ENCODE measurements at places on chromosomes 7 and 10.

- DNase-seq: no peak
These were observed 18.8 kb downstream of the NUDT1 start for GRCh38 chr7:2260820-2261219.

DNA sequence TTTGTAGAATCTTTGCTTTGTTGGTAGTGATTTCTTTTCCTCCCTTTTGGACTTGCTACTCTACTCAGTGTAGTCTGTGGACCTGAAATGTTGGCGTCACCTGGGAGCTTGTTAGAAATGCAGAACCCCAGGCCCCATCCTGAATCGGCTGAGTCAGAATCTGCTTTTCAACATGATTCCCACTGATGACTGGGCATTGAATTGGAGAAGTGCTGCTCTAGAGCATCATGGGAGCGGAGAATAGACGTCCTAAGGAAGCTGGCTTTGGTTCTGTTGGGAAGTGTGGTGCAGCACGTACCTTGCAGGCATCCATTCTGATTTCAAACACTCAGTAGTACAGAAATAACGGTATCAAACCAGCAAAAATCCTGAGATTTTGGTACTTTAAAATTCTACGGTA, 54.7 kb downstream of the RBM33 start:
- no peak for DNase-seq

GRCh38 chr7:45185028-45185863, 27.7 kb downstream of the RAMP3 start:
- DNase-seq: no peak

DNA sequence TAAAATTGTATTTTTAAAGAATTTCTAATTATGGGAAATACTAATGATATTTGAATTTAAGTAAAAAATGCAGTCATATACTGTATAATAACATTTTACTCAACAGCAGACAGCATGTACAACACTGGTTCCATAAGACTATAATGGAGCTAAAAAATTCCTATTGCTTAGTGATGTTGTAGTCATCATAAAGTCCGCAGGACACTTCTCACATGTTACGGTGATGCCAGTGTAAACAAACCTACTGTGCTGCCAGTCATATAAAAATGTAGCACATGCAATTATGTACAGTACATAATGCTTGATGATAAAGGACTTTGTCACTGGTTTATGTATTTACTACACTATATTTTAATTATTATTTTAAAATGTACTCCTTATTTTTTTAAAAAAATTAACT, 629.3 kb downstream of the IPMK start:
- no peak for DNase-seq

DNA sequence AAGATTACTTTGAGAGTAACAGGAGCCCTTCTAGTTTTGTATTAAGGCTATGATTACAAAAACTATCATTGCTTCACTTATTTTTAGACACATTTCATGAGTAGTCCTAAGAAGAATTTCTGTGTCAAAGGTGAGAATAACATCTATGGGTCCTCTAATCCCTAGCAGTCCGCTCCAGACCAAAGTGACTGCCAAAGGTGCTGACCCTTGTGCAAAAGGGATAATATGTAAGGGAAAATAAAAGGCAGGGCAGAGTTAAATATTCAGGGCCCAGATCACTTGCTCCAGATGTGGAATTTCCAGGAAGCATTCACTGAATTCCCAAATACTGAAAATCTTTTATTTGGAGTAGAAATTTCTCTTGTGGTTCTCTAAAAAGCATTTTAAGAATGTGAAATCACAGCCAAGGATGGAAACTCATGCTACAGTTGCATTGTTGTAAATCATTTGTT, 29.3 kb downstream of the RHOBTB1 start:
- DNase-seq: no peak

- DNase-seq: no peak
These were observed 134.9 kb downstream of the ZNF22 start for GRCh38 chr10:45135443-45136198.

- peak; percentile 53 for DNase-seq
These were observed 220.0 kb downstream of the ARHGAP21 start for GRCh38 chr10:24503461-24504320.

DNA sequence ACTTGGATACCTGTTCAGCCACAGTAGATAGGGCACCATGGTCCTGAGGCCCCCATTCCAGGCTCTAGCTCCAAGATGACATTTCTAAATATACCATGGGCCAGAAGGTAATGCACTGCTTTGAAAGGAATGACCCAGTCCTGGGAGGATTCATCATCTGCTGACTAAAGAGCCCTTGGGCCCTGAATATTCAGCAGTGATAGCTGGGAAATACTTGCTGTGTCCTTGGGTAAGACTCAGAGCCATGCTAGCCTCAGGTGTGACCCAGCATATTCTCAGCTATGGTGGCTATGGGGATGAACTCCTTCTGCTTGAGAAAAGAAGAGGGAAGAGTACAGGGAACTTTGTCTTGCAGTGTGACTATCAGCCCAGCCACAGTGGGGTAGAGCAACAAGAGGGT, 21.3 kb upstream of the AGR2 start:
- DNase-seq: no peak

DNA sequence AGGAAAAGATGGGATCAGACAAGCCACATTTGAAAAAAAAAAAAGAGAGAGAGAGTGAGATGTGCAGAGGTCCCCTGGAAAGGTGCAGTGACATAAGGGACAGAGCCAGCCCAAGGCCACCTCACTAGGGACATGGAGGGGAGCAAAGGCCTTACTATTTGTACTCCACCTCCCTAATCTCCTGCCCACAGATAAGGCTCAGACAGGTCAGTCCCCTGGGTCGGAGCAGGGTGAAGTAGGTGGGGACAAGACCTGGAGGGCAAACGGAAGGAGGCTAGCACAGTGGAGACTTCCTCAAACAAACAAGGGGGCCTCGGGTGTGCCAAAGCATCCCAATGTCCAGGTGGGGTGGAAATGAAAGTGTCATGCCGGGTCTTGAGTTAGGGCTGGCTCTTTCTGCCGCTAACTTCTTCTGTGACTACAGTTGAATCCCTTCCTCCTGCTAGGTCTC, 7.0 kb downstream of the PRF1 start:
- DNase-seq: peak; percentile 32

- DNase-seq: no peak
These were observed 224.4 kb downstream of the NEBL start for GRCh38 chr10:20672741-20673140.

DNA sequence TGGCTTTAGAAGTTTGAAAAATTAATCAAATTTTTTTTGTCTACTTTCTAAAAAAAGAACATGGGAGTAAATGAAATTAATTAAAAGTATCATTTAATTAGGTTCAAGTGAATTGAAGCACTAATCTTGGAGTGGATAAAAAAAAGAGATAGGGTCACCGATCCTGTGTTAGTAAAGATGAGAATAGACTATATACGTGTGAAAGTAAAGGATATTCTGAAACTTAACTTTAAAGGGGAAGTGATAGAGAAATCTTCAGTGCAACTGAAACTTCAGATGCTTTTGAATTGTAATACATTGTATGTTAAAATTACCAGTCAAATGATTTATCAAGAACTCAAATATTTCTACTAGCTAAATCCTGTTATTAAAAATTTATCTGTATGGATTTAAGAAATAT, 4.8 kb downstream of the NHLRC2 start:
- no peak for DNase-seq

GRCh38 chr10:51617576-51618235, 81.7 kb downstream of the CSTF2T start:
- DNase-seq: no peak

- DNase-seq: no peak
These were observed 25.5 kb downstream of the DDC start for GRCh38 chr7:50539725-50540124.

- DNase-seq: no peak
These were observed 226.5 kb upstream of the TMEM72 start for GRCh38 chr10:44684661-44685060.

DNA sequence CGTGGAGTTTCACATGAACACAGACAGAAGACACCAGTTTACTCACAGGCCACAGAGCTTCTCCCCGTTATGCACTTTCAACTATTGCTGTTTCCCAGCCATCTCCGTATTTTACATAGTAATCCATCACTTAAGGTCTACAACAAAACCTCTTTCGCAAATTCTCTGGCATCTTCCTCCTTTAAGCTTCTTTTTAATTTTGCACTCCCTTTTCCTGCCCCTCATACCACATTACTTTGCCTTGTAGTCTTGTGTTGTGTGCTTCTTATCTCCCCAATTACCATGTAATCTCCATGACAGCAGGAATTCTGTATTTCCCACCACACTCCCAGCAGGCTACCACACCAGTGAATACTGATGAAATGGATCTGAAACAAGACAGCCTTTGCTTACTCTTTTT, 87.3 kb downstream of the ODAD2 start:
- no peak for DNase-seq

DNA sequence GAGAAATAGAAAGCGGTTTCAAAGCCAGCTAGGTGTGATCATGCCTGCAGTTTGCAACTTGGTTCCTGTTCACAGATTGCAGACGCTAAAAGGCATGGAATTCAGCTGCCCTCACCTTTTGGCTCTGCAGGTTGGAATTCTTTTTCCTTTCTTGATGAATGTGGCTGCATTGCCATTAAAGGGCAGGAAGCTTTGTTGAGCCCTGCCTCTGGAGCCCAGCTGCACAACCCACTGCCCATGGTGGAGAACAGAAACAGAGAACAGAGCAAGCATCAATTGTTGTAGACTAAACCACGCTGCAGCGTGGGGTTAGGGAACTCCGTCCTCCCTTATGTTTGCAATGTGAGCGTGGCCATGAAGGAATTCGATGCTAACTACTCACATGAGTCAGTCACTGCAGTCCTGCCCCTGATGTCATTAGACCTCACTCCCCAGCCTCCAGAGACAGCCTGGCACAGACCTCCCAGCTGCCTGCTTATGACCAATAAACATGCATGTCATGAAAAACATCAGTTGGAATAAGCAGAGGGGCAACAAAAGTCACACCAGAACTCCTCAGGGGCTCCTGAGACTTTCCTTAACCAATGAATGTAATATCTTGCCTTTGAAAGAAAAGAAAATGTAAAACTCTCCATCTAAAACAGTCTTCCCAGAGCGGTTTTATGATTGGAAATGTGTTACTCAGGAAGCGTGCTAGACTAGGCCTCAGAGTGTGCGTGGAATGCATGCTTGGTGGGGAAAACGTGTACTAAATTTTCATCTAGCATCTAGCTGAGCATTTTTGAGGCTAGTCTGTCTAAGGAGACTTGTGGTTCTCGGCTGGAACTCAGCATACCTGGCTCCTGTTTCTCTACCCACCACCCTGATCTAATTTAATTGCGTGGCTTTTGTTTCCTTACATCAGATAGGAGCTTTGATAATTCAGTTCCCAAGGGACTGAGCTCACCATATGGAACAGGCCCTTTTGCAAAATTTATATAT, 232.2 kb downstream of the KIAA1217 start:
- no peak for DNase-seq

DNA sequence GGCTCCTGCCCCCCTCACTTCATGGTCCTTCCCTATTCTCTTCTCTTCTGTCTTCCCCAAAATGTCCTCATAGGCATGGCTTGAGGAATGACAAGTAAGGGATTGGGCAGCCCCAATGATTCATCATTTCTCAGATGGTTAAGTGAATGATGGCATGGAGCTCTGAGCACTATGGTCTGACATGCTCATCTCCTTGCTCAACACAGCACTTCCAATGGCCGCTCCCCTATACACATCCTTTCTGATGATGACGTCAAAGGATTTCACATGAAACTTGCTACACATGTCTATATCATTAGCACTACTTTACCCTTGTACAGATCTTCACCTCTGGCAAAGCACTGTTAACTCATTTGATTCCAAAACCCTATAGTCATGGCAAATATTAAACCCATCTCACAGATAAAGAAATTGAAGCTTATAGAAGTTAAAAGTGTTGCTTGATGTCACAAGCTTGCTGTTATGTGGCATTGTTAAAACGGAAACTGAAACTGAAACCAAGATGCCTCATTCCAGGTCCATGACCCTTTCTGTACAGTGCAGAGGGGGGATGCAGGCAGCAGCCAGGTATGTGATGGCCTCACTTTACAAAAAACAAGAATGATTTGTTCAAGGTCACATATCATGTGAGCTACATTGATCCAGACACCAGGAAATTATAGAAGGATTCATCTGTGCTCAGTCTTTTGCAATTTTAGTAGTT, 90.0 kb upstream of the PLXNA4 start:
- peak; percentile 24 for DNase-seq

GRCh38 chr7:99719996-99720769, 14.8 kb downstream of the CYP3A7 start:
- DNase-seq: no peak

DNA sequence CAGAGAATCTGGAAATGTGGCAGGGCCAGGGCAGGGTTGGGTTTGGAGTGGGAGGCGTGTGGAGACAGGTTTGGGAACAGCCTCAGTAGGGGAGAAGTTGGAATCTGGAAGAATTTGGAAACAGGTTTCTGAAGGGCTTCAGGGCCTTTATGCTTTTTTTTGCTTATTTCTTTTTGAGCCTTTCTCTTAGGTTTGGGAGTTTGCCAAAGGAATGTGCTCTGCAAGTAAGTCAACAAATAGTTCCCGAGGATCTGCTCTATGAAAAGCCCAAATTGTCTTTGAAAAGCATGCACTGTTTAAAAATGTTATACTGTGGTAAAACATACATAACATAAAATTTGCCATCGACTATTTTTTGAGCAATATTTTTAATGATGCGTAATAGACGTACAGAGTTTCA, 86.7 kb upstream of the ADRB1 start:
- no peak for DNase-seq

DNA sequence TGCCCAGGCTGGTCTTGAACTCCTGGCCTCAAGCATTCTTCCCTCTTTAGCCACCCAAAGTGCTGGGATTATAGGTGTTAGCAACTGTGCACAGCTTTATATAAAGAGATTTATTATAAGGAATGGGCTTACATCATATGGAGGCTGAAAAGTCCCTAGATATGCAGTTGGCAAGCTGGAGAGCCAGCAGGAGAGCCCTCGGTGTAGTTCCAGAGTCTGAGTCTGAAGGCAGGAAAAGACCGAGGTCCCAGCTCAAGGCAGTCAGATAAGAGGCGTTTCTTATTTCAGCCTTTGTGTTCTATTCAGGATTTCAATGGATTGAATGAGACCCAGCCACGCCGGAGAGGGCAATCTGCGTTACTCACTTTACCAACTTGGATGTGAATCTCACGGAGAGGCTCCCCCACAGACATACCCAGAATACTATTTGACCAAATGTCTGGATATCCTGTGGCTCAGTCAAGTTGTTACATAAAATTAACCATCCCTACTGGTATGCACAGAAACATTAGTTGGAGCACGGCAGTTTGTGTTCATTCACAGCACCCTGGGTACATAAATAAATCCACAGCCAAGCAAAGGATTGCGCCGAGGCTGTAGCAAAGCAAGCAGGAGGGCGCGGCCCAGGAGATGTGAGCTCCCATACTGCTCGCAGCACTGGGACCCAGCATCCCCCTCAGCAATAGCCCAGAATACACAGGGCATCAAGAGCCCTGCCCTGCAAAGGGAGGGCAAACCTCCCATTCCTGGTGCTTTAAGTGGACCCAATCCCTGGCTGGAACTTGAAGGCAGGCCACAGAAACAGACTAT, 158.4 kb upstream of the ZNF32 start:
- DNase-seq: no peak

GRCh38 chr10:15483215-15484075, 112.4 kb upstream of the FAM171A1 start:
- no peak for DNase-seq

GRCh38 chr7:54664235-54665228, 94.5 kb downstream of the SEC61G start:
- peak; percentile 38 for DNase-seq

GRCh38 chr10:69025370-69025896, 36.8 kb downstream of the KIFBP start:
- DNase-seq: no peak
